ENCODE measurements at places on chromosomes 3 and 15. TPM values are rescaled to one million over a fixed set of nuclear protein-coding genes. Genes with fewer than 3 reads are reported as not detected.

The SI gene
- not detected for total RNA-seq

GRCh38 chr15:89400782-89401545 is 66.3 kb upstream of the POLG start:
- no peak overlapping the region for H3K4me3 ChIP-seq
- peaks cover 94% of the 10 kb centered on the region for H3K27me3 ChIP-seq
- peaks cover 18% of the 10 kb centered on the region for H3K4me1 ChIP-seq

DNA sequence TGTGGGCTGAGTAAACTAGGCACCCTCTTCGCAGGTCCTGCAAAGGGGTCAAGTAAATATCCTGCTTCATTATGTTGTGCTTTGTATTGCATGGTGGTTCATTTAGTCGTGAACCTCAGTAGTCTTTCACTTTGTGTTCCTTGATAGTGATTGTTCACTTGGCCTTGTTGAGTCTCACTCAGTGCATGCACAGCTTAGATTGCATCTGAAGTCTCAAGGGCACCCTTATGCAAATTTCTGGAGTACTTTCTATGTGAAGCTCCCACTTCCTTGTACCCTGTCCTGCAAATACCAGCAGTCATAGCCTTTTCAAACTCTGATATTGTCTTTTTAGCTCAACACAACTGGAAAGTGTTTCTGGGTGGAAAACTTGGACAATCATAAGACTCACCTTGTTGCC is 519.2 kb downstream of the NAALADL2 start:
- H3K27me3 ChIP-seq: no peaks in the 10 kb centered on the region
- H3K27ac ChIP-seq: no peak overlapping the region
- no peaks in the 10 kb centered on the region for H3K36me3 ChIP-seq
- no peak for DNase-seq
- no peaks in the 10 kb centered on the region for H3K4me1 ChIP-seq
- no peak overlapping the region for H3K4me3 ChIP-seq

DNA sequence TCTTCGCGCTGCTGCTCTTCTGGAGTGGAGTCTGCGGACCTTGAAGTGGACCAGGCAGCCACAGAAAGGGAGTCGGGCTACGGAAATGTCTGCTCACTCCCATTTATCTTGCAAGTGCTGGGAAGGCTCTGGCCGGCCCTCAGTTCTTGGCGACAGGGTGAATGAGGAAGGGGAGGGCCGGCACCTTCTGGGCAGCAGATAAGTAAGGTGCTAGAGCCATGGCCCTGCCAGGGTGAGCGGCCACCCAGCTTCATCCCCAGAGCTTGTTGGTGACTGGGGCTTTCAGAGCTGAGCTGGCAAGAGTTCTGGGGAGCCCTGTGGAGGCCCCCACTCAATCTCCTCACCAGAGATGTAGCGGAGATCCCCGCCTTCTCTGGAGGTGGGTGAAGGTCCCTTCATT is 103.5 kb downstream of the ASB7 start:
- H3K36me3 ChIP-seq: no peaks in the 10 kb centered on the region
- no peak overlapping the region for H3K27ac ChIP-seq
- H3K4me3 ChIP-seq: no peak overlapping the region
- H3K27me3 ChIP-seq: no peaks in the 10 kb centered on the region
- DNase-seq: no peak

- H3K27ac ChIP-seq: peak overlapping the region; percentile 47
- H3K4me3 ChIP-seq: no peak overlapping the region
- H3K4me1 ChIP-seq: peaks cover 21% of the 10 kb centered on the region
- DNase-seq: peak; percentile 68
- peaks cover 19% of the 10 kb centered on the region for H3K27me3 ChIP-seq
Observed at GRCh38 chr3:197031315-197032285, 2.0 kb upstream of the MELTF start.

The TMEM39A gene
- 44.4 TPM for total RNA-seq

DNA sequence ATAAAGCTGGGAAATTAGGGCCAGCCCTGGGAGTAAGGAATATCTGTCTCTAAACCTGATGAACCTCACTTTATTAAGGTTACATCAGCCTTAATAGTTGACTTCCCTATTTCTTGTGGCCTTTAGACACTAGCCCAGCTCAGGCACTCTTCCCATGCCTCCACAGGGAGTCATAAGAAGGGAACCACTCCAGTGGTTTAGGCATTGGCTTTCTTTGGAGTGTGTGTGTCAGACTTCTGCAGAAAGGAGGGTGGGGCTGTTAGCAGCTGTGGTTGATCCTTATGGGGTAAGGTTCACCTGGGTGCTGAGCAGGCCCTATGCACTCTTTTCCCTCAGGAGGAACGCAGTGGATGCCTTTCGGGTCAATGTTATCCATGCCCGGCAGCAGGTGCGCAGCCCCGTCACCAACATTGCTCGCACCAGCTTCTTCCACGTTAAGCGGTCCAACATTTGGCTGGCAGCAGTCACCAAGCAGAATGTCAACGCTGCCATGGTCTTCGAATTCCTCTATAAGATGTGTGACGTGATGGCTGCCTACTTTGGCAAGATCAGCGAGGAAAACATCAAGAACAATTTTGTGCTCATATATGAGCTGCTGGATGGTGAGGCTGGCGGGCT is 4.0 kb downstream of the AP2M1 start:
- H3K4me3 ChIP-seq: no peak overlapping the region
- no peaks in the 10 kb centered on the region for H3K27me3 ChIP-seq
- H3K27ac ChIP-seq: no peak overlapping the region

The VPS18 gene
- 11.7 TPM for total RNA-seq

The NME9 gene
- 0.22 TPM for total RNA-seq

The HGD gene
- 0.09 TPM for total RNA-seq

DNA sequence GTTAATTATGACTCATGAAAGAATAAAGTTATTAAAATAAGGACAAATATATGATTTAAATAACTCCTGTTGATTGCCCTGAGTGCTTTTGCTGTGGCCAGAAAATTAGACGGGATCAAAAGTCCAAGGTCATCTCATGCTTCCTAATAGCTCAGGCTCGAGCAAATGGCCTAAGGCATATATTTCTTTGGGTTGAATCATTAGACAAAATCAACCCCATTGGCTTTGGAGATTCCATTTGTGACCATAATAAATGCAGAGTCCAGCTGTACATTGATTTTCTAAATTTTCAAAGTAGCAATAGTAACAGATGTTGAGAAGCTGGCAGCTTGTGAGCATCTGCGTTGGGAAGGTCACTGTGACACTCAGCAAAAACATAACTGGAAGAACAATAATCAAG is 464.5 kb upstream of the TGFBR2 start:
- H3K27me3 ChIP-seq: no peaks in the 10 kb centered on the region
- H3K36me3 ChIP-seq: no peaks in the 10 kb centered on the region
- H3K4me1 ChIP-seq: no peaks in the 10 kb centered on the region
- DNase-seq: no peak
- no peak overlapping the region for H3K4me3 ChIP-seq

DNA sequence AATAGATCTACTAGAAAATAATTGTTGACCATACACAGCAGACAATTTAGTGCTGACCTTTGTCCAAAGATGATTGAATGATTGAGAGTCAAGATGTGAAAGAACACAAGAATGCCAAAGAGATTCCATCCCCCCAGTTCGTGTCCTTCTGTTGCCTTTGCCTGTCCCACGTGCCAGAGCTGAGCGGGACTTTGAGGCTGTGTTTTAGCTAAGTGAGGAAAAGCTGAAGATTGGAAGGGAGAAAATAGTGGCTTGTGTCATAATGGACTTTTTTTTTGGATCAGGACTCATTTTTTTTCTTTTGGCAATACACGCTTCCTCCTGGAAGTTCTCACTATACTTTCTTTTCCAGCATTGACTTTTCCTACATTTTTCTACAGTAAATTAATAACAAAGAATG is 206.6 kb upstream of the MDFIC2 start:
- peak; percentile 86 for DNase-seq
- H3K27ac ChIP-seq: peak overlapping the region; percentile 39
- no peaks in the 10 kb centered on the region for H3K36me3 ChIP-seq
- peaks cover 6% of the 10 kb centered on the region for H3K4me1 ChIP-seq
- H3K27me3 ChIP-seq: no peaks in the 10 kb centered on the region
- H3K4me3 ChIP-seq: no peak overlapping the region

- H3K27me3 ChIP-seq: no peaks in the 10 kb centered on the region
- H3K4me3 ChIP-seq: no peak overlapping the region
- peak; percentile 4 for DNase-seq
- H3K36me3 ChIP-seq: no peaks in the 10 kb centered on the region
Observed at GRCh38 chr3:114179575-114179974, 723 bp upstream of the DRD3 start.

GRCh38 chr3:34296796-34297195 is 498.4 kb downstream of the PDCD6IP start:
- no peak overlapping the region for H3K4me3 ChIP-seq
- H3K4me1 ChIP-seq: no peaks in the 10 kb centered on the region
- H3K27me3 ChIP-seq: no peaks in the 10 kb centered on the region
- no peak overlapping the region for H3K27ac ChIP-seq
- no peaks in the 10 kb centered on the region for H3K36me3 ChIP-seq
- DNase-seq: no peak

The PDZRN3 gene
- total RNA-seq: 57.1 TPM

DNA sequence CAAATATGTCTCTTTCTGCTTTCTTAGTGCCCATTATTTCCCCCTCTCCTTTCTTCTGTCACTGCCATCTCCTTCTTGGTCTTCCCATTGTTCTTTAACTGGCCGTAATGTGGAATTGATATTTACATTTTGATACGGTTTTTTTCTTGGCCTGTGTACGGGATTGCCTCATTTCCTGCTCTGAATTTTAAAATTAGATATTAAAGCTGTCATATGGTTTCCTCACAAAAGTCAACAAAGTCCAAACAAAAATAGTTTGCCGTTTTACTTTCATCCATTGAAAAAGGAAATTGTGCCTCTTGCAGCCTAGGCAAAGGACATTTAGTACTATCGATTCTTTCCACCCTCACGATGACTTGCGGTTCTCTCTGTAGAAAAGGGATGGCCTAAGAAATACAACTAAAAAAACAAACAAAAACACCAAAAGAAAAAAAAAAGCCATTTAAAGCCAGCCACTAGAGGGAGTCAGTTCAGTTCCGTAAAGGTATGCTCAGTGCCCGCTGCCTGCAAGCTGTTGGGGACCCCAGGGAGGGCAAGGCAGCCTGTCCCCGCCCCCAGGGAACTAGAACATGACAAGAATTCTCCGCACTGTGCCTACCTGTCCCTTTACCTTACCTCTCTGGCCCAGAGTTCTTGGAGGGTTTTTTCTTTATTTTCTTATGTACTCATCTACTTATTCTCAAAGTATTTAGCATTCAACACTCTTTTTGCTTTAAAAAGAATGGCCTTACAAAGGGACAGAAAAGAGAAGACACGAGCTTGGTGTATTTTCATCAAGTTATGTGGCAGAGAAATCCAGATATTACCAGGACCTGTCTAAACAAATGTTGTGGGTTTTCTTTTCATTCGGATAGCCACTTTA is 30.0 kb upstream of the NR2E3 start:
- peaks cover 5% of the 10 kb centered on the region for H3K4me1 ChIP-seq
- DNase-seq: peak; percentile 61
- peaks cover 5% of the 10 kb centered on the region for H3K36me3 ChIP-seq
- no peaks in the 10 kb centered on the region for H3K27me3 ChIP-seq
- no peak overlapping the region for H3K27ac ChIP-seq

The ETV5 gene
- total RNA-seq: 29.1 TPM

- peaks cover 11% of the 10 kb centered on the region for H3K36me3 ChIP-seq
- H3K4me1 ChIP-seq: no peaks in the 10 kb centered on the region
- H3K27me3 ChIP-seq: no peaks in the 10 kb centered on the region
- H3K4me3 ChIP-seq: no peak overlapping the region
- no peak for DNase-seq
Observed at GRCh38 chr15:58918239-58918638, 15.2 kb downstream of the SLTM start.

- H3K27me3 ChIP-seq: no peaks in the 10 kb centered on the region
- no peak overlapping the region for H3K27ac ChIP-seq
- peaks cover 7% of the 10 kb centered on the region for H3K36me3 ChIP-seq
- peaks cover 2% of the 10 kb centered on the region for H3K4me1 ChIP-seq
- no peak for DNase-seq
Observed at GRCh38 chr3:72379500-72380187, 468.6 kb downstream of the SHQ1 start.

- no peak overlapping the region for H3K27ac ChIP-seq
- H3K4me1 ChIP-seq: no peaks in the 10 kb centered on the region
- no peak for DNase-seq
- H3K27me3 ChIP-seq: no peaks in the 10 kb centered on the region
Observed at GRCh38 chr3:34650131-34650530, 851.7 kb downstream of the PDCD6IP start.

- DNase-seq: no peak
- H3K27me3 ChIP-seq: no peaks in the 10 kb centered on the region
- H3K36me3 ChIP-seq: no peaks in the 10 kb centered on the region
- no peak overlapping the region for H3K4me3 ChIP-seq
- no peak overlapping the region for H3K27ac ChIP-seq
Observed at GRCh38 chr3:115828401-115828800, 205.1 kb downstream of the GAP43 start.

GRCh38 chr3:194517333-194517732 is 30.5 kb upstream of the ATP13A3 start:
- H3K36me3 ChIP-seq: no peaks in the 10 kb centered on the region
- no peak overlapping the region for H3K4me3 ChIP-seq
- DNase-seq: no peak
- H3K4me1 ChIP-seq: no peaks in the 10 kb centered on the region

- H3K4me3 ChIP-seq: no peak overlapping the region
- peaks cover 45% of the 10 kb centered on the region for H3K36me3 ChIP-seq
- no peak overlapping the region for H3K27ac ChIP-seq
- H3K4me1 ChIP-seq: peaks cover 16% of the 10 kb centered on the region
Observed at GRCh38 chr15:60362321-60363086, 35.3 kb downstream of the ANXA2 start.

The KLHL40 gene
- 114 TPM for total RNA-seq

DNA sequence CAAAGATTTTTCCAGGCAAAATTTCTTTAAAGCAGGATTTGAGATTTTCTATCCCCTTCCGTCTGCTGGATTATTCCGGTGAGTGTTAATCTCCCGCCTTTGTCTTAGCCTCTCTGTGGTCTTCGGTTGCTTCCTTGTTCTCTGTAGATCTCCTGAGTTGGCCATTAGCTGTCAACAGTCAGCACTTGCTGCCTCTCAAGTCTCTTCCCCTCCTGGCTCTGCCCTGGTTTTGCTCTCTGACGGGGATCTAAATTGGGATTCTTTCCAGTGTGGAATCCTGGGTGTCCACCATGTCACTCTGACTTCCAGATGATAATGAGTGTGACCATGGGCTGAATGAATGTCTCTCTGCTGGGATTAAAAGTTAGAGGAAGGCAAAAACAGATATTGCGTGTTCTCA is 121.5 kb downstream of the IGF1R start:
- no peak overlapping the region for H3K4me3 ChIP-seq
- peaks cover 4% of the 10 kb centered on the region for H3K4me1 ChIP-seq
- no peaks in the 10 kb centered on the region for H3K36me3 ChIP-seq
- H3K27me3 ChIP-seq: no peaks in the 10 kb centered on the region

Measured in muscle of leg (tissue), 16 donors.